ENCODE measurements at places on chromosomes 1 and 21.
A peak's percentile ranks its signal among the peaks of the same experiment; 100 is the strongest.

- no peak for DNase-seq
Measured at GRCh38 chr1:175922254-175922881, 179.0 kb upstream of the TNR start.

DNA sequence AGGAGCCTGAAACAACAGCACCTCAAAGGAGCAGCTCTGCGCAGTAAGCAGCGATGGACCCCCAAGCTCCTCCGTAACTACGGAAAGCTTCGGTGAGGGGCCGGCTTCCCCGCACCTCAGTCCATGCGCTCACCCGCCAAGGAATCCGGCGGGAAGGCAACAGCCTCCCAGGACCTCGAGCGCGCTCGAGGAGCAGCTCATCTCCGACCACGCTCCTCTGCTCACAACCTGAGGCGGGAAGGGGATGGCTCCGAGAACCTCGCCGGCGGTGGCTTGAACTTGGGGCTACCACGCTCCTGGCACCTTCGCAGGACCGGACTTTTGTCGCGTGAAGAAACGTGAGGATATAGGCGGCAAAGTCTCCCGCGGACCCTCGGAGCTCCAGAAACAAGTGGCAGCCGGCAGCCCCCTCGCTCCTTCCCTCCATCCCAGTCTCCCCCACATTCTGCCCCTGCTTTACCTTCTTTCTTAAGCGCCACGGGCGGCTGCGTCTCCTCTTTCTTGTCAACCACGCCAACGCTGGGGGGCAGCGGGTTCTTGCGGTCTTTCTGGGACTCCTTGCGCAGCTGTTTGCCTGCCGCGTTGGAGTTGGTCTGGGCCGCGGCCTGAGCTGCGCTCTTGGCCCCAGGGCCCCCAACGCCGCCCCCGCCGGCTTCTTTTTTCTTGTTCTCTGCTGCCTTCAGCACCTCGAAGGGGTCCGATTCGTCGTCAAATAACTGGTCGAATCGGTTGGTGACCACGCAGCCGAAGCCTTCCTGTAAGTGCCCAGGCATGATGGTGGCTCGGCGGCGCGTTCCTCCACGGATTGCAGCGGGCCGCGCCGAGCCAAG lies 459 bp downstream of the SERBP1 start:
- DNase-seq, result peak; percentile 41

GRCh38 chr21:45513741-45514310 lies 28.4 kb downstream of the SLC19A1 start:
- no peak for DNase-seq

DNA sequence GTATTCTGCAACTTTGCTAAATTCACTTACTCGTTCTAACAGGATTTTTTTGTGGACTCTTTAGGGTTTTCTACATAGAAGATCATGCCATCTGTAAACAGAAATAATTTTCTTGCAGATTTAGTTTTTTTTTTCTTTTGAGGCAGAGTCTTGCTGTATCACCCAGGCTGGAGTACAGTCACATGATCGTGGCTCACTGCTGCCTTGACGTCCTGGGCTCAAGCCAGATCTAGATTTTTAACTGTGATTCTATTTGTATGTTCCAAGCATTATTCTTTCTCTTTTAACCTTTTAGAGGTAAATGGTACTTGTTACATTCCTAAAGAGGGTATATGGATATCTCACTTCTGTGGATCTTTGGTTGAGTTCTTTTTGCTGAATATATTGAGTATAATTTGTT lies 18.6 kb downstream of the FABP3 start:
- no peak for DNase-seq

DNA sequence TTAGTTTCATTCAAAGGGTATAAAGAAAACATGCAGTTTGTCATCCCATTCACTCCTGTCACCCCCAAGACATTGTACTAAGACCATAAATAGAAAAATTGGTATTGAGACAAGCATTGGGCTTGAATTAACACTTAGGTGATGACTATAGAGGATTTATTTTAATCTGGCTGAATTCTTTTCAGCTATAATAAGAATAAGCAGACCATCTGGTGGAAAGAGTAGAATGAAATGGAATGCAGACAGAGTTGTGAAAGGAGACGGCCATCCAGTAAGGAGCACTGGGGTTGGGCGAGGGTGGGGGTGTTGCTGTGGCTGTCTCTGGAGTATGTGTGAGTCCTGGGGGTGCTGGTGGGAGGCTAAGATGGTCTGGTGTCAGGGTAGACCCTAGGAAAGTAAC lies 125.0 kb upstream of the IVNS1ABP start:
- no peak for DNase-seq

- no peak for DNase-seq
Measured at GRCh38 chr1:8257621-8258020, 60.3 kb upstream of the SLC45A1 start.

GRCh38 chr1:53371121-53371666 lies 43.3 kb upstream of the LRP8 start:
- no peak for DNase-seq

GRCh38 chr1:116254776-116255175 lies 118.3 kb upstream of the ATP1A1 start:
- DNase-seq, result no peak

GRCh38 chr1:231215681-231216385 lies 25.2 kb upstream of the GNPAT start:
- DNase-seq, result no peak

GRCh38 chr1:207007352-207008033 lies 25.1 kb downstream of the C1orf116 start:
- no peak for DNase-seq

DNA sequence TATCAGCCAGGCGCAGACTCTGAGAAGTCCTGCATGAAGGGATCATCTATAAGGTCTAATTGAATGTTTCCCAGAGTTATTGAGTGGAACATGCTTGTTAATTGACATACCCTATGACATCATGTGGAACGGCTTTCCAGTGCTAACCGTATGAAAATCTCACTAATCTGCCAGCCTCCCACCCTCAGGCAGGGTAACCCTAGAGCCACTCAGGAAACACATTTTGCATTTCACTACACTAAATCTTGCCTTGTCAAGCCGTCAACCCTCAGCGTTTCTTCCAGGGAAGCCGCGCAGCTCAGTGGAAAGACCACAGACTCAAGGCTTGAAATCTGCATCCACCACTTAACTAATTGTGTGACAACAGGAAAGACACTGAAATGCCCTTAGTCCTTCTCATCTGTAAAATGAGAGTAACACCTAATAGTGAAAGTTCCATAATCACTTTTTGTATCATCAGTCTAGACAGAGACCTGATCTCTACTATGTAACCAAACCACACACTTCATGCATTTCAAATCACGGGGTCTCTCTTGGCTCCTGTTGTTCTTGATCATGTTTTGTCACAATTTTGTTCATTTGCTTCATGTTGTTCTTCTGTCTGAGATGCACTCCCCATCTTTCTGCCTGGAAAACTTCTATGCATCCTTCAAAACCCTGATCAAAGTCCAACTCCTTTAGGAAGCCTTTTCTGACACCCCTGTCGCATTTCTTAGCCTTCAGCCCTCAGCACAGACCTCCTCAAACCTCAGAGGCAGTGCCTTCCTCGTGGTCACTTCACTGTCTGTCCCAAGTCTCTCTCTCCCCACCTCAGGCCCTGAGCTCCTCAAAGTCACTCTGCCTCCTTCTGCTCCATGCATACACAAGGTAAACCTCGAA lies 246.5 kb downstream of the TOMM20 start:
- peak; percentile 54 for DNase-seq

GRCh38 chr21:34887725-34888568 lies 161.2 kb downstream of the RUNX1 start:
- DNase-seq, result peak; percentile 88

- DNase-seq, result peak; percentile 18
Measured at GRCh38 chr1:186374303-186375151, 526 bp downstream of the TPR start.

DNA sequence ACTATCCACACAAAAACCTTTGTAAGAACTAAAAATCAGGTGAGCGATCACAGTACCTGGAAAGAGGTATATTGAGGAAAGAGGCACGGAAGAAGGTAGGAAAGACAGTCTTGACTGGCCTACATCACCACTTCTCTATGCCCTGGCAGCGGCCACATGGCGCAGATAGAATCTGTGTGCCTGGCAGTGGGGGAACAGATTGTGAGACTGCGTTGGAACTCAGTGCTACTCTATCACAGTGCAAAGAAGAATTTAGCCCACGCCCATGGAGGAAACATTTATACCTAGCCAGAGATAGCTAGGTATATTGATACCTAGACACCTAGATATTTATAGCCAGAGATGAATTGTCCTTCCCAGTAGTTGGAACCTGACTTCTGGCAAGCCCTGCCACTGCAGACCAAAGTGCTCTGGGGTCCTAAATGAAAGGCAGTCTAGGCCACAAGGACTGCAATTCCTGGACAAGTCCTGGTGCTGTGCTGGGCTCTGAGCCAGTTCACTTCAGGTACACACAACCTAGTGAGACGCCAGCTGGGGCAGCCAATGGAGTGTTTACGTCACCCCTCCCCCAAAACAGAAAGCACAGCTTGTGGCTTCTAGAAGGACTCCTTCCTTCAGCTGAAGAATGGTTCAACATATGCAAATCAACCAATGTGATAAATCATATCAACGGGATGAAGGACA lies 51.9 kb downstream of the DHX9 start:
- no peak for DNase-seq

- DNase-seq, result no peak
Measured at GRCh38 chr1:79790950-79791349, 784.4 kb upstream of the ADGRL4 start.

GRCh38 chr1:103337779-103338178 lies 187.7 kb upstream of the RNPC3 start:
- no peak for DNase-seq

GRCh38 chr1:203528063-203528462 lies 34.1 kb downstream of the OPTC start:
- DNase-seq, result no peak

GRCh38 chr1:40982721-40983120 lies 3.2 kb downstream of the CTPS1 start:
- DNase-seq, result no peak

GRCh38 chr1:204460346-204460745 lies 34.3 kb downstream of the PIK3C2B start:
- DNase-seq, result no peak
